MCF 10A (cell line): ENCODE measurements at places on chromosomes 2 and 18. TPM values are rescaled to one million over a fixed set of nuclear protein-coding genes. Genes with fewer than 3 reads are reported as not detected.

Gene OSR1
- 0.61 and 1.3 TPM in 2 replicates for total RNA-seq

Gene ASB18
- total RNA-seq = not detected in 2 replicates

Gene ITSN2
- 36.5 and 40.8 TPM in 2 replicates for total RNA-seq

Gene SRD5A2
- total RNA-seq = not detected in 2 replicates

Gene KCNIP3
- total RNA-seq = 9.5 and 15.6 TPM in 2 replicates

Gene TMEM214
- 118 and 138 TPM in 2 replicates for total RNA-seq

- no peak overlapping the region for H3K4me3 ChIP-seq
- H3K36me3 ChIP-seq = no peaks in the 10 kb centered on the region
- no peaks in the 10 kb centered on the region for H3K27me3 ChIP-seq
- peak; percentile 61 for DNase-seq
- H3K27ac ChIP-seq = peak overlapping the region; percentile 33
Measured at GRCh38 chr2:150191349-150191748, 296.1 kb downstream of the RND3 start.

DNA sequence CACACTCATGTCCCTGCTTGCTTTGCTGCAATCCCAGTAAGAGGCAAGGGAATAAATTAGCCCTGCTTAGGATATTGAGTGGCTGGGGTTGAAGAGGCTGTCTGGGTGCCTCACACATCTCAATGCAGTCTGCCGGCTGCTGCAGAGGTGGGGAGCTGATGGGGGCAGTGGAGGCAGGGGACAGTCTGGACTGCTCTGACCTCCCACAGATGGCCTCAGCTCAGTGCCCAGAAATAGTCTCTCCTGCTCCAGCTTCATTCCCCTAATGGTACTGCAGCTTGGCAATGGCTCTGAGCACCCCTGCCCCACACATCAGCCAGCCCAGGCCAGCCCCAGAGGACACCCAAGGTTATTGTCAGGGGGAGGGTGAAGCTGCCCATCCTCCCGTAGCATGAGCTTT, 21.5 kb upstream of the TNS1 start:
- H3K4me1 ChIP-seq = no peaks in the 10 kb centered on the region
- H3K36me3 ChIP-seq = no peaks in the 10 kb centered on the region
- no peak for DNase-seq
- H3K27me3 ChIP-seq = no peaks in the 10 kb centered on the region

- DNase-seq = peak; percentile 43
- no peaks in the 10 kb centered on the region for H3K27me3 ChIP-seq
- no peaks in the 10 kb centered on the region for H3K36me3 ChIP-seq
Measured at GRCh38 chr2:149037851-149038250, 648 bp upstream of the LYPD6B start.

GRCh38 chr2:73939419-73939818, 12.7 kb downstream of the DGUOK start:
- H3K27ac ChIP-seq = peak overlapping the region; percentile 91
- peaks cover 72% of the 10 kb centered on the region for H3K36me3 ChIP-seq
- H3K4me3 ChIP-seq = peak overlapping the region; percentile 30
- H3K27me3 ChIP-seq = no peaks in the 10 kb centered on the region

- peaks cover 6% of the 10 kb centered on the region for H3K36me3 ChIP-seq
- no peak overlapping the region for H3K27ac ChIP-seq
- no peaks in the 10 kb centered on the region for H3K27me3 ChIP-seq
- no peak overlapping the region for H3K4me3 ChIP-seq
Measured at GRCh38 chr2:69554981-69555380, 88.6 kb downstream of the AAK1 start.

- H3K4me1 ChIP-seq = peaks cover 53% of the 10 kb centered on the region
- peaks cover 6% of the 10 kb centered on the region for H3K36me3 ChIP-seq
- no peaks in the 10 kb centered on the region for H3K27me3 ChIP-seq
- H3K4me3 ChIP-seq = no peak overlapping the region
- no peak for DNase-seq
Measured at GRCh38 chr2:68827666-68828065, 43.5 kb downstream of the BMP10 start.

DNA sequence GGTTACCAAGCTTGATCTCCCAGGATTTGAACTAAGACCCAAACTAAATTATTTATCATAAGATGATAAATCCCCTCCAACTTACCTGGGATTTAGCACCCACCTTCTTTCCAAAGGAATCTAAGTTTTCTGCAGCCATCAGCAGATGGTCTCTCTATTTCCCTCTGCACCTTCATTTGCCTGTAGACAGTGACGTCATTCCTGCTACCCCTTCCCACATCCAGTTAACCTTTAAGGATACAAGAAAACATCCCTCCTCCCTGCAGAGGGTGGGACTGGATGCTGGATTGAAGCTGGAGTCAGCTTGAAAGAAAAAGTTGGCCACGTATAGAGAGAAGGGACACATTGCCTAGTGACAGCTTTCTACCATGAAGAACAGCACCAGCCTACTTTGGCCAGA, 3.7 kb upstream of the DNER start:
- DNase-seq = no peak
- H3K27me3 ChIP-seq = peaks cover 29% of the 10 kb centered on the region
- H3K27ac ChIP-seq = no peak overlapping the region
- peaks cover 6% of the 10 kb centered on the region for H3K4me1 ChIP-seq
- no peaks in the 10 kb centered on the region for H3K36me3 ChIP-seq
- no peak overlapping the region for H3K4me3 ChIP-seq

DNA sequence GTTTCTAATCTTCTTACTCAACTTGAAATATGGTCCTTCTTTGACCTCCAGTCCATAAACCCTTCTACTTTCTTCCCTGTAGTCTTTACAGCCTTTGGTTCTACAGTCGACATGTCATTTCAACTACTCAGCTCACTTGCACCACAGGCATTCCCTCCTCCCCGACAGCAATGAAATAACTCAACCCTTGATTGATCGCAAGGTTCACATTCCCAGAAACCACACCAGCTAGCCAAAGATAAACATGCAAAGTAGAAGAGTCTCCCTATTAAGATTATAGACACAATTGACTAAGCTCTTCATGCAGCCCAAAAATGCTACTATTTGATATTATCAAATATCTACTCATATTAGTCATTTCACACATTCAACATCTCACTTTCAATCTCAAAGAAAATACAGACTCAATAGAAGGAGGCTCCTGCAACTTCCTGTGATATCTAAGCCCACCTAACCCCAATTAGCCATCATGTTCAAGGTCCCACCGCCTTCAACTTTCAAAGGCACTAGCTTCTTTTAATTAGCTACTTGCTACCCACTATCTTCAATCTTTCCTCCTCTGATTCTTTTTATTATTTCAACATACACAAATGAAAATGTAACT, 50.8 kb downstream of the RTTN start:
- H3K36me3 ChIP-seq = no peaks in the 10 kb centered on the region
- H3K27ac ChIP-seq = no peak overlapping the region
- no peaks in the 10 kb centered on the region for H3K27me3 ChIP-seq
- DNase-seq = no peak
- H3K4me1 ChIP-seq = peaks cover 11% of the 10 kb centered on the region

- peak; percentile 72 for DNase-seq
- H3K27me3 ChIP-seq = peaks cover 87% of the 10 kb centered on the region
- no peak overlapping the region for H3K4me3 ChIP-seq
- H3K27ac ChIP-seq = no peak overlapping the region
- no peaks in the 10 kb centered on the region for H3K4me1 ChIP-seq
- no peaks in the 10 kb centered on the region for H3K36me3 ChIP-seq
Measured at GRCh38 chr18:33051407-33051806, 278.6 kb upstream of the KLHL14 start.

DNA sequence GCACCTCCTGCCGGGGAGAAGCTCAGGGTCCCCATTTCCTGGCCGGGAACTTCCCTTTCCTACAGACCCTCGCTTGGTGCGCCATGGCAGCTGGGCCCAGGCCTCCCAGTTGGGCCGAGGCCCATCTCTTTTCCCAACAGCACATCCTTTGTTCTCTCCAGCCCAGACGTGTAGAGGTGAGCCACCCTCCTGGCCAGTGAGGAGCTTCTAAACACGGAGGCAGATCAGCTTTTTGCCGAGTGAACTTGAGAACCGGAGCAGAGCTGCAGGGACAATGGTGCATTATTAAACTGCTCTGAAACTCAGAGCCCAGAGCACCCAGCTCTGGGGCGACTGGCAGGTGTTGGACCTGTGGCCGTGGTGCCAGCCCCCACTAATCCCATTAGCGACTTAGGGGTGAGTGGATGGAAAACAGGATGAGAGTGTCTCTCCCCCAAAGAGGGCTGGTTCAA, 25.4 kb downstream of the SH3BP4 start:
- H3K4me3 ChIP-seq = no peak overlapping the region
- no peaks in the 10 kb centered on the region for H3K27me3 ChIP-seq
- no peak overlapping the region for H3K27ac ChIP-seq
- DNase-seq = no peak
- peaks cover 4% of the 10 kb centered on the region for H3K36me3 ChIP-seq
- H3K4me1 ChIP-seq = peaks cover 42% of the 10 kb centered on the region

DNA sequence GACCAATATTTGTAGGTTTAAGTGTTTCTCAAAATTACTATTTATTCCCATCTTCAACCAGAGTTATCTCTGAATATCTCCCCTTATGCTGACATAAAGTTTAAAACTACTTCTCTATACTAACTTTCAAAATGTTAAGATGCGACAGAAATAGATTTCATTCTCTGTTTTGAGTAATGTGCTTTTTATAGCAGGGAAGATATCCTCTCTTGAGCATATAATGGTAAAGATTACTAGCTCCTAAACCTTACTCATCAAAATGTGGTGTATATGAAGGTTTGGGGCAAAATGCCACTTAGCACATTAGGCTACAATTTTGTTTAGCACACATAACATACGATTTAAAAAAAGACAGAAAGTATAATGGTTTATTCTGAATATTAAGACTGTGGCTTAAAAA, 54.4 kb downstream of the CWC22 start:
- H3K4me3 ChIP-seq = no peak overlapping the region
- H3K36me3 ChIP-seq = peaks cover 60% of the 10 kb centered on the region
- no peak for DNase-seq

DNA sequence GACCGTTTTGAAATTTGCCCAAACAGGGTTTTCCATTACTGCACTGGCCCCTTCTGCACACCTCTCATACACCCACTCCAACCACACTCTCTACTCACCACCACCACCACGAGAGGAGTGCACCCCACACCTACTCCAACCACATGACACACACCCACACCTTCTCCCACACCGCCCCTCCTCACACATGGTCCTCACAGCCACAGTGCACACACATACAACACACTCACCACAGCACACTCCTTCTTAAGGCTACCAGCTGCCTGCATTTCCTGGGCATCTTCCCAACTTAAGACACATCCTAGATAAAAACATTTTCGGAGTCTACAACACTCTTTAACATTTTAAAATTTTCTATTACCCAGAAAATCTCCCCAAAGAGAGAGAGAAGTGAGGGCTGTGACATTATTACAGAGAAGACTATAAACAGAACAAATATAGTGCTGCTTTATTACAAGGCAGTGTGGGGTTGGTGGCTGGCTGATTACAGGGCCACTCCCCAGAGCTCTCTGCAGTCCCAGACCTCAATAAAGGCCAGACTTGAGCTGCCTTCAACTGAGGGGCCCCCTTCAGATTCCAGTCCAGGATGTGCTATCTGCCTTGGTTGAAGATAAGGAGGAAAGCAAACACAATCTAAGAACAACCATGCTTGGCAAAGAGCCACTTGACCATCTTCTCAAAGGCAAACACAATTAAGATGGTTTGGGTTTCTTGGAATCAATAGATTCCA, 36.1 kb downstream of the NHEJ1 start:
- H3K4me1 ChIP-seq = peaks cover 43% of the 10 kb centered on the region
- DNase-seq = no peak
- H3K36me3 ChIP-seq = no peaks in the 10 kb centered on the region
- peak overlapping the region; percentile 33 for H3K4me3 ChIP-seq
- H3K27ac ChIP-seq = peak overlapping the region; percentile 93

DNA sequence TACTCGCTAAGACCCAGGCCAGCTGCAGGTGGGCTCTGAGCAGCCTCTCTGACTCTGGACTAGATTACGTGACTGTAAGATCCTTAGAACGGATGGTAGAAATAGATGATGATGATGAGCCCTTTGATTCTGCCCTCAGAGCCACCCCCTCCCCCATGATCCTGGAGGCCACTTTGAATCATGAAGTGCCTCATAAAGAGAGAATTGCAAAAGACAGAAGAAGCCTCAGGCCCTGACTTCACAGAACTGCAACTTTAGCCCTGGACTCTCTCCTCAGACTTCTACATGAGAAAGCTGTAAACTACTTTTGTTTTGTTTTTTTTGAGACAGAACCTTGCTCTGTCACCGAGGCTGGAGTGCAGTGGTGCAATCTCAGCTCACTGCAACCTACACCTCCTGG, 15.4 kb upstream of the TET3 start:
- H3K27ac ChIP-seq = no peak overlapping the region
- no peaks in the 10 kb centered on the region for H3K4me1 ChIP-seq
- no peaks in the 10 kb centered on the region for H3K27me3 ChIP-seq

DNA sequence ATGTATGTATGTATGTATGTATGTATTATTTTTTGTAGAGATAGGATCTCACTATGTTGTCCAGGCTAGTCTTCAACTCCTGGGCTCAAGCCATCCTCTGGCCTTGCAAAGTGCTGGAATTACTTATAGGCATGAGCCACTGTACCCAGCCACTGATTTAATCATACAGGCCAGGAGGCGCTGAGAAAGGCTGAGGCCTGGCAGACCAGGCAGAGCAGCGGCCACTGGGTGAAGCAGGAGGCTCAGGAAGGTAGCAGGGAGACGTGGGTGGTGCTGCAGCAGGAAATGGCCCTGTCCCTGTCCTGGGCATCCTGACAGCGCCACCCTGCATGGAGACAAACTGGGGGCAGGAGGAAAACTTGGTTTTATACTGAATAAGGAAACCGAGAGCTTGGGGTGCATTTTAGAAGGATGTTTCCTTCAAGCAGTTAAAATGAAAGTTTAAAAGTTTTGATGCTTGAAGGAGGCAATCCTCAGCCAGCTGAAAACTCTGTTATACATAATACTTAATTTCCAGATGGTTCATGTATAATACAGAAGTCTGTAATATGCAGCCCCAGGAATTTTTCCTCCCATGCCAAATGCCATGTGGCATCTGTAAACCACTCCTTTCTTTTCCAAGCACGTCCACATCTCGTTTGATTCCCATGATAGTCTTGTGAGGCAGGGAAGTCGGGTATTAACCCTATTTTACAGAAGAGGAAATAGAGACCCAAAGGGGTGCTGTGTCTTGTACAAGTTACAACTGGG, 182.4 kb downstream of the CELF4 start:
- H3K4me3 ChIP-seq = no peak overlapping the region
- H3K36me3 ChIP-seq = no peaks in the 10 kb centered on the region
- no peaks in the 10 kb centered on the region for H3K4me1 ChIP-seq
- H3K27me3 ChIP-seq = peaks cover 22% of the 10 kb centered on the region
- DNase-seq = no peak

DNA sequence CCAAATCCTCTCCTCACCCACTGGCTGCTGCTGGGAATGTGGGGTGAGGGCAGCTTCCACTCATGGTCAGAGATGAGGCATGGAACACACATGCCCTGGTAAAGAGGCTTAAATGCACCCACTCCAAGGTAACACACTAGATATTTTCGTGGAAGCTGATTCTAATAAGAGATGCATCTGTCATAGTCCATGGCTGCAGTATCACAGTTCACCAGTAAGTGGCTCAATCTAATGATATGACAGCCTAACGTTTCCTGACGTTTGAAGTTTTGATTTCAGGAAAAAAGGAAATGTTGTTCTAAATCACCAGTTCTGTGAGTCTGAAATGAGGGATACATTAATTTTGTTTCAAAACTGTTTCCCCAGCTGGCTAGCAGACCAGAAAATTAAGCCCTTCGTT, 38.2 kb downstream of the LCT start:
- H3K36me3 ChIP-seq = no peaks in the 10 kb centered on the region
- H3K27me3 ChIP-seq = no peaks in the 10 kb centered on the region
- no peak overlapping the region for H3K27ac ChIP-seq
- H3K4me1 ChIP-seq = peaks cover 9% of the 10 kb centered on the region
- H3K4me3 ChIP-seq = no peak overlapping the region

- no peaks in the 10 kb centered on the region for H3K27me3 ChIP-seq
- no peaks in the 10 kb centered on the region for H3K36me3 ChIP-seq
- DNase-seq = no peak
- H3K4me3 ChIP-seq = no peak overlapping the region
- no peak overlapping the region for H3K27ac ChIP-seq
Measured at GRCh38 chr2:50765146-50765545, 266.8 kb downstream of the NRXN1 start.
